CD4-positive, alpha-beta T cell treated with Interleukin-12 subunit alpha and Interleukin-12 subunit beta, for 1 hour (primary cell): ENCODE measurements at places on chromosomes 13 and 19.

DNA sequence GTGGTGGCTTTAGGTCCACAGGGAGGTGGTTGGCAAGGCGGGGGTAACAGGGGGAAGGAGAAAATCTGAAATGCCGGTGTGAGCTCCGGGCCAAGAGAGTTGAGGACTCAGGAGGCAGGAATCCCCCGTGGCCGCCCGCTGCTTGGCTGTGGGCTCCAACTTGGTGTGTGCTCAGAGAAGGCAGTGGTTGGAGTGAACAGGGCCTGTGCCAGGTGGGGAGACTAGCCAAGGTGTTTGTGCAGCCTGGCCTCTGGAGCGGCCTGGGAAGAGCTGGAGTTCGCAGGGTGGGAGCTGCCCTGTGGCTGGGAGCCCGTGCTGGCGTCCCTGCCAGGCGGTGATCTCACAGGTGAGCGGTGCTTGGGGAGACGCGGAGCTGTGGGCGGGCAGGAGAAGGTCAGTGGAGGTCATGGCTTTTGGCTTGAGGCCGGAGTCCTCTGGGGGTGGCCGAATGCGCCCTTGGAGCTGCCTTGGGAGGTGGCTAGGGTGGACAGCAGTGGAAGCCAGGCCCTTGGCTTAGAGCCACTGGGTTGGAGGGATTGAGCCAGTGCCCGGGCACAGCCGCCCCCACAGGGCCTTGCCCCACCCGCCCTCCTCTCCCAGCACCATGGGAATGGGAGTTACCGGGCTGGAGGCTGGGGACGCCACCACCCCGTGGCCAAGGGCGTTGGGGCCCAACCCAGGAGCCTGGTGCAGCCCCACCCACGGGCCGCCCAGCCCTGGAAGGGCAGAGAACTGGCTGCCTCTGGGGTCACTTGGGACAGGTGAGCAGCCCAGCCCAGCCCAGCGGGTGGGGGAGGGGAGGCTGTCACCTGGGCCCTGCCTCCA lies 7.1 kb upstream of the CIRBP start:
- DNase-seq: peak; percentile 66

- no peak for DNase-seq
Observed at GRCh38 chr13:40109351-40109844, 453.9 kb downstream of the COG6 start.

DNA sequence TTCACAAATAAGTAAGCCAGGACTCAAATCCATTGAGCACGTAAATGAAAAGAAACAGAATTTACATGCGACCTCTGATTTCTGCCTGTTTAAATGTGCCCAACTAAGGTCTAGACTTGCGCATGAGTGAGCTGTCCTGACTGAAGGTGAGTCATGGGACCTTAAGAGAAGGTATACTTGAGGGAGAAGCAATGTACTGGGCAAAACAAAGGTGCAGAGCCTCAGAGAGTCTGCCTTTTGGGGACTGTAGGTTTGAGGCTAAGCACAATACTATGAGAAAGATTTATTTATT lies 45.8 kb downstream of the UFM1 start:
- DNase-seq: no peak

DNA sequence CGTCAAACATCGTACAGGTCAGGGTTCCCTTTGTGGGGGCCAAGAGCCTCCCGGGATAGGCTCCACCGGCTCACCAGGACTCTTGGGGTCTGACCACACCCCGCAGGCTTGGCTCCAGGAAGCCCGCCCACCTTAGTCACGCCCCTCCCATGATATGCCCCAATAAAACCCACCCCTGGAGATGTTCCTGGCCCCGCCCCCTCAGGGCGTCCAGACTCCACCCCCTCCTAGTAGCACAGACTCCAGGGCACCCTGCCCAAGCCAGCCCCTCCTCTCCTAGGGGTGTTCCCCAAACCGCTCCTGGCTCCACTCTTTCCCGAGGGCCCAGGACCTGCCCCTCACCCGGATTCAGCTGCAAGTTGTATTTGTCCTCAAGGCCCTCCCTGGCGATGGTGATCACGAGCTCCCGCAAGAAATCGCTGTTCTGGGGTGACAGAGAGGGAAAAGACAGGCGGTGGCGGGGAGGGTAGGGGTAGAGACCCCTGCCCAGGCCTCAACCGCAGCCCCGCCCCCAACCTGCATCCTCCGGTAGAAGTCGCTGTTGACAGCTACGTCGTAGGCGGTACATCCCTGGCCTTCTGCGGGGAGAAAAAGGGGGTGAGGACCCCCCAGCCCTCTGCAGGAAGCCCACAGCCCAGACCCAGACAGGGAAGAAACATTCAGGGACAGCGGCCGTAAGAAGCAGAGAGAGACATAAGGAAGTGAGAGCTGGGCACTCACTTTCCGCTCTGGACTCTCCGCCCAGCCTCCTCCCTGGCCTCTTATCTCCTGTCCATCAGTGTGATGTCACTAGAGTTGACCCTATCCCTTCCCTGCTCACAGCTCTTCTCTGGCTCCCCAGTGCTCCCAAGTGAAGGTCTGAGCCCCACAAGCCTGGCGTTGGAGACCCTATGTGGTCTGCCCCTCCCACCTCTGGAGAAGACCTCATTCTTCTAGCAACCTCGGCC lies 3.9 kb downstream of the PIH1D1 start:
- no peak for DNase-seq

GRCh38 chr19:18109341-18109732 lies 11.8 kb downstream of the MAST3 start:
- no peak for DNase-seq

DNA sequence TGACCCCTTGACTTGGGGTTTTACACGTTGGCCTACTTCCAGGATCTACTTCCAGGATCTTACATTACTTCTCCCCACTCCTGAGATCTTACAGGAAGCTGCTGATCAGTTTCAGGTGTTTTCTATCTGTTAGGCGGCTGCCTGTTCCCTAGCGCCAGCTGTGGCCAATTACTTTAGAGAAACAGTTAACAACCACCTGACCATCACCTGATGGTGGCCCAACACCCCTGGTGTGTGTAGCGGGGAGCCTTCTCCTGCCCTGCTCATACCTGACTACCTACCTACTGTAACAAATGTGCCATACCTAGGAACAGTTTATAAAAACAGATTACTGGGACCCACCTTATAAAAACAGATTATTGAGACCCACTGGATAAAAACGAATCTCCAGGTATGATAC lies 2.8 kb upstream of the POP4 start:
- DNase-seq: no peak

- peak; percentile 38 for DNase-seq
Observed at GRCh38 chr19:7550987-7551761, 15.7 kb downstream of the PNPLA6 start.

DNA sequence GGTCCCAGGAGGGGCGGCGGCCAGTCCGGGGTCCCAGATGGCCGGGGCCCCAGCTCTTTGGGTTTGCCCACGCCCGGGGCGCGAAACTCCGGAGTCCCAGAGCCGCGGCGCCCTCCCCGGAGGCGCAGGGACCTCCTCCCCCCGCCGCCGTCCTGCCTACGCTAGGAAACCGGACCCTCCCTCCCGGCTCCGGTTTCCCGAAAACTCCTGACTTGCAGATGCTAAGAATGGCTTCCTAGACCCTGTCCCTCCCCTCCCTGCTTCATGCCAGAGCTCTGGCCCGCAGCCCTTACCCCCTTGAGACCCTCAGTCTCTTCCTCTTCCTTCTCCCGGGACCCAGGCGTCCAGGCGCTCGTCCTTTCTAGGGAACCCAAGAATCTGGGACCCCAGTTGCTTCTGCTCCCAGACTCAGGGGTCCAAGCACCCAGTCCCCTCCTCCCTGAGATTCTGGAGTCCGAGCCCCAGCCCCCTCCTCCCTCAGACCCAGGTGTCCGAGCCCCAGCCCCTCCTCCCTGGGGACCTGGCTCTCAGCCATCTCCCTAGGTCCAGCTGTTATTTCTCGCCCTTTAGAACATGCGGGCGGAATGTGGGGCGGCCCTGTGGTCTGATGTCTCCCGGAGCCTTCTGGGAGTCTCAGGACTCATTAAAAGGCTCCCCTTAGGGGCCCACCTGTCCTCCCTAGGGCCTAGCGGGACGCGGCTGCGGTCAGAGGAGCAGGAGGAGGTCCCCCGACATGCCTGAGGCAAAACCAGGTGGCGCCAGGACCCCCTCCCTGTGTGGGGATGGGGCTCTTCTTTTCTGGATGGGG lies at the start of gene MYBPC2:
Gene MYBPC2, plus strand, starts transcription at position 672 of the 808 bp plus-strand sequence. Its CDS starts 62 bp downstream, at position 734.
- no peak for DNase-seq

DNA sequence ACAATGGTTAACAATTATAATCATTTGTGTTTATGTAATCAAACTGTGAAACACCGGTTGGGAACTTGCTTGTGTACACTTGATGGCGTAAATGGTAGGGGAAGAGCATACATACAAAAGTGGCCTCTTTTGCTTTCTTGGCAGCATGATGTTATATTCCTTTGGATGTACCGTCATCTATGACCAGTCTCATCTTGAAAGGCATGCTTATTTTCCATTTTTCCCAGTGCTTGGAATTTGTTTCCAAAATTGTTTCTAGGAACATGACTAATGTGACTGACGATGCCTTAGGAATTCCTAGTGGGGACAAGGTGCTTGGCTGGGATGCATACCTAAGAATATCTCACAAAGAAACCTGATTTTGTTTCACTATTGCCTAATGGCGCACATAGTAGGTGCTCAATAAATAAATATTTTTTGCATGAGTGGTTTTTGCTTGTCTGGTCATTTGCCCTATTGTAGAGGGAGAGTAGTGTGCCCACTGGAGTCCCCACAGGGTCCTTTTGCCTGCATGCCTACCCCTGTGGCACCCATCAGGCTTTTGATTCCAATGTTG lies 45.5 kb downstream of the SAE1 start:
- no peak for DNase-seq

- no peak for DNase-seq
Observed at GRCh38 chr19:38304866-38305429, 897 bp downstream of the C19orf33 start.

- DNase-seq: no peak
Observed at GRCh38 chr19:54355675-54356074, 9.1 kb downstream of the LAIR1 start.
